ENCODE measurements at places on chromosomes 1 and 21. TPM values are rescaled to one million over a fixed set of nuclear protein-coding genes. Genes with fewer than 3 reads are reported as not detected.

Gene FMO4
- total RNA-seq, result 3.5 TPM

Gene TNFRSF9
- 3.2 TPM for total RNA-seq

Gene MTHFR
- 47.0 TPM for total RNA-seq

Gene KIAA0040
- 49.8 TPM for total RNA-seq

Gene FRRS1
- total RNA-seq, result 4.6 TPM

Gene CIART
- 0.91 TPM for total RNA-seq

Gene DBT
- total RNA-seq, result 13.4 TPM

Gene DNAI4
- total RNA-seq, result 4.2 TPM

Gene BCAR3
- total RNA-seq, result 0.71 TPM

Gene HJV
- not detected for total RNA-seq

Gene SPRR2F
- total RNA-seq, result not detected

Gene MTMR11
- 1.8 TPM for total RNA-seq

Gene PADI1
- total RNA-seq, result not detected

Gene USP33
- 70.8 TPM for total RNA-seq

Measured in activated naive CD8-positive, alpha-beta T cell treated with anti-CD3 and anti-CD28 coated beads, Interleukin-2, amount 10 ng/mL, durations not matched to agents 7 days and 5 days (primary cell).